ENCODE measurements at places on chromosomes 7 and 10.

- DNase-seq, result no peak
These were observed 666 bp downstream of the HNRNPF start for GRCh38 chr10:43408331-43408709.

DNA sequence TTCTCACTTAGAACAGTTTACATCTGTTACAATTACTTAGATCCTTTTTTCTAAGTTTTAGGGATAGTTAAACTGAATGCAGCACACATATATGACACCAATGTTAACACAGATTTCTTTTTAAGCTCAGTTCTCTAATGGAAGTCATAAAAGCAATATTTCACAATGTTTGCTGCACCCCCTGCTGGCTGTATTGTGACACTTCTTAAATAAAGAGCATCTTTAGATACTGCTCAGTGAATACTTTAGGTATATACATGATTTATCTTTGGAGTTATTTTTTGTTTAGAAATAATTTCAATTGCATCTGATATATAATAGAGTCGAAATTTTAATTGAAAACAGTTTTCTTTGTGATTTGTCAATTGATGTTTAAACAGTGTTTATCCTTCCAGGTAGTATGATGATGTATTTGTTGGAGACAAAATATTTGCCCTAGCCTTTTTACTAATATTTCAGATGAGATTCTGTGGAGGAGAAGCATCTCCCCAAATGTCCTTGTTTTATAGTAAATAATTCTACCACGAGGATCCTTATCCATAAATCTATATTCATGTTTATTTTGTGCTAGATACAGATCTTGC, 174.4 kb downstream of the ST7 start:
- no peak for DNase-seq

DNA sequence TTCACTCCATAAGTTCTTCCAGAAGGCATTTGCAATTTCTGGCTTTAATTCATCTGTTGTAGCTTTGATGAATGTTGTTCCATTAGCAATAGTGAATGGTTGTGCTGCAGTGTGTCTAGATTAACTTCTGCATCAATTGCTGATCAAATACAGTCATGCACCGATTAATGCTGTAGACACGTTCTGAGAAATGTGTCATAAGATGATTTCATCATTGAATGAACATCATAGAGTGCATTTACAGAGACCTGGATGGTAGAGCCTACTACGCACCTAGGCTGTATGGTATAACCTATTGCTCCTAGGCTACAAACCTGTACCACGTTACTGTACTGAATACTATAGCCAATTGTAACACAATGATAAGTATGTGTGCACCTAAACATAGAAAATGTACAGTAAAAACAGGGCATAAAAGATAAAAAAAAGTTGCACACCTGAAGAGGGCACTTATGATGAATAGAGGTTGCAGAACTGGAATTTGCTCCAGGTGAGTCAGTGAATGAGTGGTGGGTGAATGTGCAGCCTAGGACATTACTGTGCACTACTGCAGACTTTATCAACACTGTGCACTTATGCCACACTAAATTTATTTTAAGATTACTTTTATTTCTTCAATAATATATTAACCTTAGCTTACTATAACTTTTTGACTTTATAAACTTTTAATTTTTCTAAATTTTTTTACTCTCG, 170.7 kb downstream of the HERPUD2 start:
- DNase-seq, result no peak

DNA sequence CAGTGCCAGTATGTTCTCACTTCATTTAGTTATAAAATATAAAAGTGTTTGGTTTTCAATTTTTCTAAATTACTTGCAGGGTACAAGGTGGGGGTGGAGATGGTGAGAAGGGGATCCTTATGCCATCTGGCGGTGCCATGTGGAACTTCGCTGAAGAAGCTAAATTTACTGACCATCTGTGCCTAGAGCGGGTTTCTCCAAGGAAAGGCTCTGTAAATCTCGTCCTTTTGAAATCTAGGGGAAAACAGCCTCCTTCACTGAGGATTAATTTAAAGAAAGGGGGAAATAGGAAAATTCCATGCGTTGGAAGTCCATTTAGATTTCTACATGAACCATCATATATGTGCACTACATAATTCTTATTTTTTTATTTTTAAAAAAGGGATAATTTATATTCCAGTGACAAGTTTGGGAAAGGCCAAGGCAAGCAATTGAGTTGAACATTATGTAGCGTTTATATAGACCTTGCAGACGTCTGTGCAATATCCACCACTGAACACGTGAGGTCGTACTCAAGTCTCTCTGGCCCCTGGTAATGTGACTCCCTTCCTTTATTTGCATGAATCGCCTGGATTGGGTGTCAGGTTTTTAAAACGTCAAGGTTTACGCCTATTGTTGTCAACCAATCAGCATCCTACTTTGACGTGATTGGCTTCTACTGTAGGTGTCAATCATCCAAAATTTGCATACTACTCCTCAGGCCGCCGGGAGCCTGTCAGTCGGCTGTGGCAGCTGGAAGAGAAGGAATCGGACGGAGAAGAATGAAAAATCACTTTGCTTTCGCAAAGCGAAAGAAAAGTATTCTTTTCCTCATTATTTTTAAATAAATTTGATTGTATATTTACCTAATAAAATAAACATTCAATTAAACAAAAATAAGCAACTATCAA, 297.1 kb upstream of the NFE2L3 start:
- DNase-seq, result no peak

GRCh38 chr10:36026081-36026480, 384.0 kb upstream of the FZD8 start:
- no peak for DNase-seq

GRCh38 chr10:83954193-83954799, 185.0 kb upstream of the GHITM start:
- no peak for DNase-seq

DNA sequence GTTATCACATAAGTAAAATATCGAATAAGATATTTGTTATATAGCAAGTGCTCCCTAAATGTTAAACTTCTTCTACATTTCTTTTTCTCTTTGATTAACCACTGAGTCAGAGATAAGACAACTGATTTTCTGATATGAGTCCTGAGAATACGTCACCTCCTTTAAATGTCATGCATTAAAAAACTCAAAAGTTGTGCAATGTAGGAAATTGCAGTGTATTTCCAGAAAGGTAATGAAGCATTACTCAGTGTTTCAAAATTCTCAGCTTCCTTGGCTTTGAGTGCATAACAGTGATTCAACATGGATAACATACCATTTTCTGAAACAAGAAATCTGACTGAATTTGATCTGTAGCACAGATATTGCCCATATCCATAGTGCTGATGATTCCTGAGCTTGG, 155.8 kb downstream of the BMPER start:
- DNase-seq, result no peak

GRCh38 chr7:157419035-157419293, 82.2 kb downstream of the DNAJB6 start:
- DNase-seq, result no peak
